COR-L47 (cell line): ENCODE measurements at places on chromosomes 1 and 21.
A peak's percentile ranks its signal among the peaks of the same experiment; 100 is the strongest.

DNA sequence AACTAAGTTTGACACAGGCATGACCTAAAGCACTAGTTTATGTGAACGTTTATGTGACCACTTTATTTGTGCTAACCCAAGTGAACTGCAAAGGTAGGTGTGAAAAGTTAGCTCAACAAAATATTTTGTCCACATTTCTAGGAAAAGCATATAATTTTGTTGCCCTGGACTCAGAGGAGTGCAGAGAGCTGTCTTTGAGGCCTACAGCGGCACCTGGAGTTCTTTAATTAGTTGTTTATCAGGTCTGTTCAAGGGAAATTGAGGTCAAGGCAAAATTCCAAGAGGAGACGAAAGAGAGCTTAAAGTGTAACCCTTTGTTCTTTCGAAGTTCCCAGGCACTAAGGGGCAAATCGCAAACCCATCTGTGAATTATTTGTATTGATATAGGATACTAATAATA is 1.3 kb downstream of the GIPC2 start:
- DNase-seq = no peak

DNA sequence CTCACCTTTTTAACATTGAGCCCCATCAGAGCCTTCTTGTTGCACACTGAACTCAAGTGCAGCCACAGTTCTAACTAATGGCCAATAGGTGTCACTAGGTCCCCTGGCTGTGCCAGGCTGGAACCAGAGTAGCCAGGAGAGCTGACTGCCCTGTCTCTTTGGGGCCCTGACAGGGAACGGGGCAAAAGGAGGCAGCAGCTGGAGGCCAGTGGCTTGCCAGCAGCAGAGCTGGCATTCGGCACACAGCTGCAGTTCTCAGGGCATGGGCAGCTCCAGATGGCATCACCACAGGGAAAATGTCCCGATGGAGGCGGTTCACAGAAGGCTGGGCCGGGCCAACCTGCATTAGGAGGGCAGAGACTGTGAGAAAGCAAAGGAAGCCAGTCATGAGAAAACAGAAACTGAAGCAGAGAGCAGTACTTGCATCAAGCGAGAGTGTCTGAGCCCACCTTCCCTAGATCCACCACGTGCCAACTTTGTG is 188.6 kb downstream of the FCRL5 start:
- DNase-seq = peak; percentile 14

GRCh38 chr1:244311784-244312532 is 139.8 kb downstream of the ADSS2 start:
- no peak for DNase-seq

GRCh38 chr1:8251635-8252034 is 66.3 kb upstream of the SLC45A1 start:
- DNase-seq = no peak

DNA sequence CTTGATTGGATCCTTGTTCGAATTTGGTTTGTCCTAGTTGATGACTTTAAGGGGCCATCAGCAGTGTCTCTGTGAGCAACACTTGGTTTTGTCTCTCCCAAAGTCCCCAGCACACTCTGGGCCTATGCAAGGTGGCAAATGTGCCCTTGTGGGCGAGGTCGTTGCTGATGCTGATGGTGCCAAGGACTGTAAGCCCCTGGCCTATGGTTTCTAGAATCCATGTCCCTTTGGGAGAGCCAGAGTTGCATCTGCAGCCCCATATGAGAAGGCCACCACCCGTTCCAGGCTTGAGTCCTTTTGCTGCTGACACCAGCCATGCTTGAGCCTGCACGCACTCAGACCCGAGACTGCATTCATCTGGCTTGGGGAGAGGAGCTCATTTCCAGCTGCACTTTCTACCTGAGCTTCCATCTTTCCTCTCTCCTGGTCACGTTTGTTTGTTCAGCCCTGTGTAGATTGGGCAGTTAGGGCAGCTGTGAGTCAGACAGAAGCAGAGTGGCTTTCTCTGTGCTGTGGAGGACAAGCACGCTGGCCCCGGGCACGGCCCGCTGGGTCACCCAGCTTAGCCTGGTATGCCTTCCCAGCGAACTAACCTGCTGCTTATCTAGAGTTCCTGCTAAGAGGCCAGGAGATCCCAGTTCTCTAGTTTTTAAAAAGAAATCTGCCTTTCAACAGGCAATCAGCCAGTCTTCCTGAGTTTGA is 52.1 kb upstream of the CSF3R start:
- no peak for DNase-seq

- no peak for DNase-seq
These were observed 86.1 kb downstream of the TTLL7 start for GRCh38 chr1:83912876-83913275.

DNA sequence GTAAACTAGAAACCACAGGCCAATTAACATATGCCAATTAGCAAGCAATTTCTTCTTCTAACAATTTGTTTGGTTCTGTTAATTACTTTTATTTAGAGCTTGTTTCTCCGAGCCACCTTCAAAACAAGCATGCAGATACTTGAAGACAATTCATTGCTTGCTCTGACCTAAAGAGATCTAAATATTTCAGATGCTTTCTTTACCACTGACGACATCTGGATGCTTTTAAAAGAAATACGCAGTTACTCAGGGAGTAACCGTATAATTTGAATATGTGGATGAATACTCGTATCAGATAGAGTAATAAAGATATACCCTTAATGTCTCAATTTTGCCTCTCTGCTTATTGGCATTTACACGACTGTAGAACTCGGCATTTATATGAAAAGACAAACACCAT is 390.0 kb downstream of the DISC1 start:
- no peak for DNase-seq

GRCh38 chr21:34996304-34997101 is 52.6 kb downstream of the RUNX1 start:
- DNase-seq = no peak

DNA sequence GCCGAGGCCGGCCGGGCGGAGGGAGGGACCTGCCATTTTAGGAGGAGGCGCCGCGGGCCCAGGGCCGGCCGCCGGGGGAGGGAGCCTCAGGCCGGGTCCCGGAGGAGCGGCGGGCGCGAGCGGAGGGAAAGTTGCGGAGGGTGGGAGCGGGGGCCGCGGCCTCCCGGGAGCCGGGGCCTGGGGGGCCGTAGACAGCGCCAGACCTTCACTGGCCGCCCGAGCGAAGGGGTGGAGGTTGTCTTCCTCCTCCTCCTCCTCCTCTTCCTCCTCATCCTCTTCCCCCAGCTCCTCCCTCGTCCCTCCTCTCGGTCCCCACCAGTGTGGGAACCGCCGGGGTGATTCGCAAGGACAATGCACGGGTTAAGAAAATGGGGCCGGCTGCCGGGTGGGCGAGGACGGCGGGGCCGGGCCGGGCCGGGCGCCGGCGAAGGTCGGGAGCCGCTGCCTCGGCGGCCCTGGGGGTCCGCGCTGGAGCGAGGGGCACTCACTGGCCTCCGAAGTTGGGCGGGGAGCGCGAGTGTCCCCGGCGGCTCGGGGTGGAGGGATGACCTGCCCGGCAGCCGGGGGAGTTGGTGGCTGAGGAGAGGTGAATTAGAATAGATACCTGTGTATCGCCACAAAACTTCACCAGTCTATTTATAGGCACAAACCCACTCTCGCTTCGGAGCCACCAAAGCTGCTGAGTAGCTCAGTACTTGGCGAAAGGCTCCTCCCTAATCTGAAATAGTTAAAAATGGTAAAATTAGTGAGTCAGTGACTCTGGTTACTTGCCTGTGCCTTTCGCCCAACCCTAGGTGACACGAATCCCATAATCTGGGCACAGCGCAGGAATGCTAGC is 1.3 kb downstream of the DYRK1A start:
- no peak for DNase-seq

DNA sequence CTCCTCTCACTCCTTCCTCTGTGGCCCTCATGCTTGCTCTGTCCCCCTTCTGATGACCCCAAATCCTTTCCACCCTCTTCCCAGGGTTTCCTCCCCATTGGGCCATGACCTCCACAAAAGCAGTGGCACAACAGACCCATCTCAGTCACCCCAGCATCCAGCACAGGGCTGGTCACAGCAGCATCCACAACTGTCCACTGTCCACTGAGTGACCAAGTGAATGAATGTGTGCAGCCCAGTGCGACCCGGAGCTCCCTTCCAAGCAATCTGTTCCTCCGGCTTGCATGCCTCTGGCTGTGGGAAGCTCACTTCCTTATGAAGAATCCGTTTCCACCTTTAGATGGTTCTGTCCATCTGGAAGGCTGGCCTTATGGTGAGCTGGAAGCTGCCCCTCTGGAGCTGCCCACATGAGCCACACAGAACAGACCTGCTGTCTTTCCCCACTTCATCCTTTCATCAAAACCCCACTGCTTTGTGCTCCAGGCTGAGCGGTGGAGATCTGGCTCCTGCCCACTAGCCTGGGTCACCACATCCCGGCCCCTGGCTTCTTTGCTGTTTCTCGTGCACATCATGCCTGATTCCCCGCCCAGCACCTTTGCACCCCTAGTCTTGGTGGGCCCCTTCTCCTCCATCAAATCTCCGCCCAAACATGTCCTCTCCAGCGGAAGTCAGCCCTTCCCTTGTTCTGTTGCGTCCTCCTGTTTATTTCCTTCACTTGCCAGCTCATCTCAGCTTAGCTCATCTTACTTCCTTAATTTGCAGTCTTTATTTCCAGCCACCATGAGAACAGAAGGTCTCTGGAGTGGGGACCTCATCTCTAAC is 56.4 kb downstream of the EDN2 start:
- DNase-seq = no peak

DNA sequence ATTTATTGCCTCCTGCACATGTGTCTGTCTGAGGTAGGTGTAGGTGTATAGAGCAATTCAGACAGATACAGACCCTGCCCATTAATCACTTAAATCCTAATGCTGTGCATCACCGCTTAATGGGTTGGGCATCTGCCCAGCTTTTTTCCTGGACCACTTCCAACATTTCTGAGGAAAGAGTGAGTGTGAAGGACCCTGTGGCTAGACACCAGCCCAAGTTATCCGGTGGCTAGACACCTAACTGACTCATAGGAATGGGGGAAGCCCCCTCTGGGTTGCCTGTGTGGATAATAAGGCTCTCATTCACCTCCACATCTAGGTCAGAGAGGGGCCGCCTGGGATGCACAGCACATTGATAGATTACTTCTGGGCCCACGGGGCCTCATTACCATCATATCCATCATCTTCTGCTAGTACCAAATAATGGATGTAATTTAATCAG is 121.1 kb upstream of the RAVER2 start:
- DNase-seq = peak; percentile 67

DNA sequence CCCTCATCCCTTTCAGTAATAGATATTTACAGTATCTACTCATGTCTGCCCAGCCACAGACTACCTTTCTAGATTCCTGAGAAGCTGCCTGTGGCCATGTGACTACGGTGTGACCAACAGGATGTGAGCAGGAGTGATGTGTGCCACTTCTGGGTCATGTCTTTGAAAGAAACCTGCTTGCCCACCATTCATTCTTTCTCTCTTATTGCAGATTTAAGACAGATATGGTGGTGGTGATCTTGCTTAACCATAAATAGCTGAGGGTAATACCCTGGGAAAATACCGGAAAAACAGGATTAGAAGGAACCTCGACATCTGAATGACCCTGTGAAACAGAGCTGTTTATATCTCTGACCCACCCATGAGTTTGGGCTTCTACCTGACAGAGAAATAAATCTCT is 41.6 kb upstream of the GUCA2A start:
- no peak for DNase-seq

- DNase-seq = no peak
These were observed 60.0 kb upstream of the EPS8L3 start for GRCh38 chr1:109823543-109824348.

- DNase-seq = no peak
These were observed 34.2 kb upstream of the EXO1 start for GRCh38 chr1:241813768-241814320.

- no peak for DNase-seq
These were observed 167.7 kb downstream of the DNAH14 start for GRCh38 chr1:225097175-225097574.
